T follicular helper cell (primary cell): ENCODE measurements at places on chromosomes 6 and 20.

DNA sequence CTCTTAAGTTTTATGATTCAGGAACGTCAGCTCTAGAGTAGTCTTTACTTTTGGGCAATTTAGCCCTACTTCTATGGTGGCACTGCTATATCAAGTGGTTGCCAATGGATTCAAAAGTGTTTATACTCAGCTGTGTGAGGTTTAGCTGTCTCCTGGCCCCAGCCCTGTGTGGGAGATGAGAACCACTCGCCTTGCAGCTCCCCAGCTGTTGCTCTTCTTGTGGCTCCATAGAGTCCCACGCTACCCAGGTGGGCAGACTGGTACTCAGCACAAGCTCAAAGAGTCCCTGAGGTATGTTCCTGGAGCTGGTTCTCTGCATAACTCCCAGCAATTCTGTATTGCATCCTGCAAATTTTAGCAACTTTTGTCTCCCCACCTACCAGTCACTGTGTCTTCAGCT lies 59.6 kb downstream of the C6orf118 start:
- no peak for DNase-seq

- DNase-seq = no peak
These were observed 579 bp downstream of the LRFN2 start for GRCh38 chr6:40586369-40587201.

GRCh38 chr6:49551866-49552129 lies 1.3 kb downstream of the C6orf141 start:
- no peak for DNase-seq

DNA sequence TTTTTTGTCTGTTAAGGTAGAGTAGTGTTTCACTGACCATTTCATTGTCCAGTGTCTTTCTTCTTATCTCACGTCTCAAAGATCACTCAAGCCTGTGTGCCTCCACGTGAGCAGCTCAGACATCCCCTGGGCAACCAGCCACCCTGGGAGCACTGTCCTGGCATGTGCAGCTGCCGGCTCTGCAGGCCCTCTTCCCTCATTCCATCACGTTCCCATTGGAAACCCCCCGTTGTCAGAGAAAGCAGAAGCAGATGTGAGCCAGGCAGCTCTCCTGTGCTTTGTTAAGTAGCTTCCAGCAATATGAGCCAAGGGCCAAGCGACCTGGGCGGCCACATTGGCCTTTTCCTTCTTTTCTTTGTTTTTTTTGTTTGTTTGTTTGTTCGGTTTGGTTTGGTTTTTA lies 233.2 kb upstream of the SYNDIG1 start:
- DNase-seq = no peak

DNA sequence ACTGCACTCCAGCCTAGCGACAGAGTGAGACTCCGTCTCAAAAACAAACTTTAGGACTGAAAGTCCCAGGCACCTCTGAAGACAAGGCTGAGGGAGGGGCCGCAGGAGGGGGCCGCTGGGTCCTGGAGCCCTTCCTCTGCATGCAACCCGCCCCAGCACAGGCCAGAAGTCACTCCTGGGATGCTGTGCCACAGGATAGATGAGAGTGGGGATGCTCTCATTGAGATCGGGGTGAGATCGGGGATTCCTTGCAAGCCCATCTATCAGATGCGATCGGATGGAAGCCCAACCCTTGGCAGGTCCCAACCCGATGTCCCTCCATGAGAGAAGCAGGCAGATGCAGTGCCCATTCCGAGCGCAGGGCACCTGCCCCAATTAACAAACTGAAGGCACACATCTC lies 66.5 kb downstream of the WDR27 start:
- DNase-seq = no peak

DNA sequence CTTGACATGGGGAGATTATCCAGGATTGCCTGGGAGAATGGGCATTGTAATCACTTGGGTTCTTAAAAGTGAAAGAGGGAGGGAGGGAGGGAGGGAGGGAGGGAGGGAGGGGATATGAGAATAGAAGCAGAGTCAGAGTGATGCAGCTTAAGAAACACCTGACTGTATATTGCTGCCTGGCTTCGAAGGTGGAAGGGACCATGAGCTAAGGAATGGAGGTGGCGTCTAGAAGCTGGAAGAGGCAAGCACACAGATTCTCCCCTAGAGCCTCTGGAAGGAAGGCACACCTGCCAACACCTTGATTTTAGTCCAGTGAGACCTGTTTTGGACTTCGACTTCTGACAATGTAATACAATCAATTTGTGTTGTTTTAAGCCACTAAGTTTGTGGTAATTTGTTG lies 78.4 kb downstream of the PRL start:
- no peak for DNase-seq

GRCh38 chr6:161222706-161223234 lies 51.1 kb downstream of the AGPAT4 start:
- DNase-seq = no peak

- no peak for DNase-seq
These were observed 46.8 kb upstream of the SLCO4A1 start for GRCh38 chr20:62595491-62595890.

DNA sequence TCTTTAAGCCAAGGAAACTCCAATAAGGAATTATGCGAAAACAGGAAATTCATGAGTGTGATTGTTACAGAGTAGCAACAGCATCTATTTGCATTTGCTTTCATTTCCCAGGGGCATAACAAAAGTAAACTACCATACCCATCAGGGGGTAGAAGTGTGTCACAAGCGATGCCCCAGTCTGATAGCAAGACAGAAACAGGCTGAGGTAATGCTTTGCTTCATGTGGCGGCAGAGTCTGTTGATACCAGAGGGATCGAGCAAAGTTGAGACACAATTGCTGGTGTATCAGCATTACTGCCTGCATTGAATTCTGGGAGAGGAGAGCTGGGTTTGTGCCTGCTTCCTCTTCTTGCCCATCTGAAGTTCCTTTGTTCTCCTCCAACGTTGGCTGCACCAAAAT lies 51.2 kb upstream of the LYRM2 start:
- DNase-seq = no peak

DNA sequence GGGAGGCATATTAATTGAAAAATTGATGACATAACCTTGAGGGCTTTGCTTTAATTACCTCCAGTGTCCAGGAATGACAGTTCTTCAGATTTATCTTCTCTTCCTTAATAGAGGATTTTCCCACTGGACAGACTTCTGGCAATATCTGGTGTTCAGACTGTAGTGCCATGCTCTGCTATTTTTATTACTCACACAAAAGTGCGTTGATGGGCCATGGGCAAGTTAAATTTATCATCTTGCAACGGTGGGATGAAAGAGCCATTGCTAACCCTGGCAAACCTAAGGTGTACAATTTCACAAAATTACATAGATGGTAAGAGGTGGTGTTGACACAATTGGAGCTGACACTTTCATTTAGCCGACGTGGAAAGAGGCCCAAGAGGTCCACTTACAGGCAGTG lies 253.7 kb upstream of the PLCB4 start:
- no peak for DNase-seq

- DNase-seq = no peak
These were observed 3.0 kb downstream of the YWHAB start for GRCh38 chr20:44888226-44889103.

GRCh38 chr20:51013577-51014330 lies 9.2 kb downstream of the KCNG1 start:
- DNase-seq = no peak

DNA sequence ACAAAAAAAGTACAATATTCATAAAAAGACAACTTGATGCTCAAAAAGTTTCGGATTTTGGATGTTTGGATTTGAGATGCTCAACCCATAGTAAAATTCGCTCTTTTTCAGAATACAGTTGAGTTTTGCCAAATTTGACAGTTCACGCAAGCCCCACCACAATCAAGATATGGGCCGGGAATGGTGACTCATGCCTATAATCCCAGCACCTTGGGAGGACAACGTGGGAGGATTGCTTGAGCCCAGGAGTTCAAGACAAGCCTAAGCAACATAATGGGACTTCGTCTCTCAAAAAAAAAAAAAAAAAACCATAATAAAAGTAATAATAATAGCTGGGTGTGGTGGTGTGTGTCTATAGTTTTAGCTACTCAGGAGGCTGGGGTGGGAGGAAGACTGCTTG lies 51.3 kb downstream of the PHF20 start:
- no peak for DNase-seq

GRCh38 chr6:40764726-40765125 lies 177.6 kb upstream of the LRFN2 start:
- DNase-seq = no peak
